ENCODE measurements at places on chromosomes 3 and 15. TPM values are rescaled to one million over a fixed set of nuclear protein-coding genes. Genes with fewer than 3 reads are reported as not detected.

Gene MUC4
- not detected for total RNA-seq

Gene ARHGAP11A
- total RNA-seq, result 0.42 TPM

DNA sequence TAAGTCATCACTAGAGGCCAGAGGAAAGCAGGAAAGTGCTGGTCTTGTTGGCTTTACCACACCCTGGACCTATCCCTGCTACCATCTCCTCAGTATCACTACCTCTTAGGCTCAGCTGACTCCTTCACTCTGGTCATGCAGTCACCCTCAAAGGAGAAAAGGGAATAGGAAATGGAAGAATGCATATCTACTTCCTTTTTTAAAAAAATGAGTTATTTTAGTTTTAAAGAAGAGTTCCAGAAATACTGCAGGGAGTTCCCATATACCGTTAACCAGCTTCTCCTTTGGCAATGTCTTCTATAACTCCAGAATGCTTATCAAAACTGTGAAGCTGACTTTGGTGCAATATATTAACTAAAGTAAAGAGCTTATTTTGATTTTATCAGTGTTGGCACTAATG lies 688.6 kb downstream of the DIPK2A start:
- DNase-seq, result no peak

DNA sequence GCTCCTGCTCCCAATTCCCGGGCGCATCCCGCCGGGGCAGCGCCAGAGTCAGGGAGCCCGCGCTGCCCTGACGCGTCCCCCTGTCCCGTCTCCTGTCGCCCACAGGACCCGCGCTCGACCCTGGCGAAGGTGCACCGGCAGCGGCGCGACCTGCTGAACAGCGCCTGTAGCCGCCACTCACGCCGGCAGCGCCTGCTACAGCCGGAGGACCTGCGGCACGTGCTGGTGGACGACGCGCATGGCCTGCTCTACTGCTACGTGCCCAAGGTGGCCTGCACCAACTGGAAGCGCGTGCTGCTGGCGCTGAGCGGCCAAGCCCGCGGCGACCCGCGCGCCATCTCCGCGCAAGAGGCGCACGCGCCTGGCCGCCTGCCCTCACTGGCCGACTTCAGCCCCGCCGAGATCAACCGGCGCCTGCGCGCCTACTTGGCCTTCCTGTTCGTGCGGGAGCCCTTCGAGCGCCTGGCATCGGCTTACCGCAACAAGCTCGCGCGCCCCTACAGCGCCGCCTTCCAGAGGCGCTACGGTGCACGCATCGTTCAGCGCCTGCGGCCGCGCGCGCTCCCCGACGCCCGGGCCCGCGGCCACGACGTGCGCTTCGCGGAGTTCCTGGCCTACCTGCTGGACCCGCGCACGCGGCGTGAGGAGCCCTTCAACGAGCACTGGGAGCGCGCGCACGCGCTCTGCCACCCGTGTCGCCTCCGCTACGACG lies 16.9 kb downstream of the C3orf22 start:
- peak; percentile 31 for DNase-seq

DNA sequence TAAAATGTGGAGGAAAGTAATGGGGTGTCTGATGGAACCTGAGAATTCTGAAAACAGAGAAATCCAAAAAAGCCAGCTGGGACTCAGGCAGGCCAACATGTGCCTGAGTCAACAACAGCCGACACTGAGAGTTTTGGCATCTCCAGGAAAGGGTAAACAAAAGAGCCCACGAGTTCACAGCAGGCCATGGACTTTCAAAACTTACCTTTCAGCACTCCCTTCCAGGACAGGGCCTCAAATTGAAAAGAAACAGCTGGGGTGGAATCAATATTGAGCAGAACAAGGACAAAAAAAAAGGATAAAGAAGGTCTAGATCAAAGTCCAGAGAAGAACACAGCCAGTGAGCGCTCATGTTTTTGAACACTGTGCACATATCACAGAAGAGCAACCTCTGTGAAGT lies 735.4 kb upstream of the GRM7 start:
- DNase-seq, result no peak
